Tibial artery (tissue), 4 donors: ENCODE measurements at places on chromosomes 3 and 15.

GRCh38 chr15:71096676-71097075, 18.6 kb upstream of the THSD4 start:
- no peak for DNase-seq

- DNase-seq: no peak
These were observed 48.0 kb downstream of the RASGRP1 start for GRCh38 chr15:38516626-38517025.

DNA sequence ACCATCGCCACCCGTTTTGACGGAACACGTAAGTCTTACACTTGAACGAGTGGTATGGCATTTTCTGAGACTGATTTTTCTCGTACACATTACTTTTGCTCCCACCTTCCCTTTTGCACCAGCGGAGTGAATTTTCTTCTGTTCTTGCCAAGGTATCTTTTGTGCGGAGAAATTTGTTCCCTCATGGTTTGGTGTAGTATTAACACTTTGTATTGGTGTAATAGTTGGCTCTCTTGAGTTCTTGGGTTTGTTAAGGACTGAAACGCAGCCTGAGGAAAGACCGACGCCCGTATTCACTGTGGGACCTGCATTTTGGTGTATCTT, 420 bp downstream of the KCNH8 start:
- DNase-seq: no peak

DNA sequence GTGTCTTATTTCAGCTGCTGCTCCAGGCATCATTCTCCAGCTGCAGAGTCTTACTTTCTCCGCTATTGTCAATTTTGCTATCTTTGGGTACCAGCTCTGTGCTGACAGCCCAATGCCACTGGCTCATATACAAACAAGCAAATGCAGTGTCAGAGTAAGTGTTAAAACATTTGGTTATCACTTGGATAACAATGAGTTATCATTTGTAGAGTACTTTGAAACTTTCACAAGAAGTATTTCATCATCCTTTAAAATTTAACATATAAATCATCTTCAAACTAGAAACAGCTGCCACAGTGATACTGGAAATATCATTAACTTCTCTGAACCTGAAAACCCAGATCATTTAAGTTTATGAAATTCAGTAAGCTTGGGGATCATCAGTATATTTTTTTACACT, 13.8 kb downstream of the TSPAN3 start:
- no peak for DNase-seq

DNA sequence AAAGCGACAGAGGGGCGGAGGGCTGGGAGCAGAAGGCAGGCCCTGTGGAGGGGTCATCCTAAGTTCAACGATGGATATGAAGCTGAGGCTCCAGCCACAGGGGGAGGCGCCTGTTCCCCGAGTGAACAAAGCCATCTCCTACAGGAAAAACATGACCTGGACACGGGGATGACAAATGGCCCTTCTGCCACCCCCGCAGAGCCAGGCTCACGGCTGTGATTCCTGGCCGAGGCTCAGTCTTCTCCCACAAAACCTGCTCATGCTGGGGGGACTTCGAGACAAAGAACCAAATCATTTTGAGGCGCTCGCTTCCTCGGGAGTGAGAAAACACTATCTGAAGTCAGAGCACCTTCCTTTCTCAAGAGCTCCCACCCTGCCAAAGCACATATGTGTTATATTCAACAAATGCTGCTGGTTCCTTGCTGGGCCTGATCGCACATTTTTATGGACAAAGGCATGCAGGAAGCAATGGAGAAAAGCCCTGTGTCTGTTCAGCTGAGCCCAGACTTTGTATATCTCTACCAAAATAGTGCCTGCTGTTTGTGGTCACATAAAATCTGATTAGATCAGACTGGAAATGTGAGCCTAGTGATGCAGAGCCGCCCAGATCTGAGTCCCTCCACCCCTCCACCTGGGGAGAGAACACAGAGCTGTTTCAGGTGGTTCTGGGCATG, 5.6 kb downstream of the RBP1 start:
- no peak for DNase-seq
